ENCODE measurements at places on chromosomes 12 and 14. TPM values are rescaled to one million over a fixed set of nuclear protein-coding genes. Genes with fewer than 3 reads are reported as not detected.

GRCh38 chr14:68341411-68342212 lies 451.3 kb downstream of the ZFP36L1 start:
- DNase-seq: no peak

Gene SNAPC1
- 1.5 TPM for total RNA-seq

- DNase-seq: no peak
These were observed 79.7 kb upstream of the CCND2 start for GRCh38 chr12:4193821-4194220.

- no peak for DNase-seq
These were observed 25.6 kb upstream of the PCNX1 start for GRCh38 chr14:70881549-70882177.

- no peak for DNase-seq
These were observed 68.9 kb upstream of the SAV1 start for GRCh38 chr14:50736932-50737419.

Gene KRT73
- not detected for total RNA-seq

All from HT-29 (cell line).